ENCODE measurements at places on chromosomes 11 and 22.

DNA sequence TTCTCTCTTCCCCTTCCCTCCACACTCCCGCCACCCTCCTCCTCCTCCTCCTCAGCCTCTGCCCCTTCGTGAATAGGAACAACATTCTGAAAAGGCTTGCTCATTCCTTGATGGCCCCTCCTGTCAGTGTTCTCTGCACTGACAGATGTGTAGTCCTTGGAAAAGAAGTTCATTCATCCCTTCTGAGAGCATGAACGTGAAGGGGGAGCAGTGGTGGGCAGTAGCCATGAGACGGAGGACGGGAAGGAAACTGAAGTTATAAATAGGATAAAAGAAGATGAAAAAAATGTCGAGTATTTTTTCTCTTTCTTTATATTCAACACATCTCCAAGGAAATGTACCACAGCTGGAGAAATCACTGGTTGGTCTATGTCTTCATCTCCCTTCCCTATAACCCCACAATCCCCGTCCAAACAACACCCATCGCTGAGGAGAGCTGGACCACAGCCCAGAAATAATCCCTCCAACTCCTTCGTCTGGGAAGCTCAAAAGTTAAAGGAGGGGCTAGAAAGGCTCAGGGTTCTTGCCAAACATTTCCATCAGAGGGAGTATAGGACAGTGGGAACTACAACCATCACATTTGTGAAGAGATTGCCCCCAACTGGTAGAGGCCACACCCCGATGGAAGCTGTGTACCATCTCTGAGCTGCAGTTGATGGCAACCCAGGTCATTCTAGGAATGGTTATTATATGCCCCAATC is 33.5 kb downstream of the ETS1 start:
- DNase-seq: no peak

DNA sequence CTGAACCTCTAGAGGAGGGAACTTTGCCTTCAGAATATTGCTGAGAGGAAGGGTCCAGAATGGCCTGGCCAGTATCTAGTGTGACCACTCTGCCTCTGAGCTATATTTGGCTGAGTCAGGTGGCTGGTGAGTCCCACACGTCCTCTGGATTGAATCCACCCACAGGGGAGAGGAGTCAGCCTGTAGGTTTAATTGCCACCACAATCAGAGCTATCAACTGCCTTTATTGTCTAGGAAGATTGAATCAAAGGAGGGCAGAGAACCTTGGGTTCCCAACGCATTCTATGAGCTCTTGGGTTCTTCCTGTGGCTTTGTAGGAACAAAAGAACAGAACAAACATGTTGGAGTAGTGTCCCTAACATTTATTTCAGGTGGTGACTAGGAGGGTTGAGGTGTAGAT is 67.7 kb downstream of the ST3GAL4 start:
- DNase-seq: no peak

- DNase-seq: no peak
Measured at GRCh38 chr22:44276706-44277356, 35.9 kb downstream of the SHISAL1 start.

- peak; percentile 62 for DNase-seq
Measured at GRCh38 chr11:65606876-65607613, 7.0 kb downstream of the MAP3K11 start.

Data from suppressor macrophage treated with lipopolysaccharide for 1 hour (primary cell).